ENCODE measurements at places on chromosomes 5 and 9.

DNA sequence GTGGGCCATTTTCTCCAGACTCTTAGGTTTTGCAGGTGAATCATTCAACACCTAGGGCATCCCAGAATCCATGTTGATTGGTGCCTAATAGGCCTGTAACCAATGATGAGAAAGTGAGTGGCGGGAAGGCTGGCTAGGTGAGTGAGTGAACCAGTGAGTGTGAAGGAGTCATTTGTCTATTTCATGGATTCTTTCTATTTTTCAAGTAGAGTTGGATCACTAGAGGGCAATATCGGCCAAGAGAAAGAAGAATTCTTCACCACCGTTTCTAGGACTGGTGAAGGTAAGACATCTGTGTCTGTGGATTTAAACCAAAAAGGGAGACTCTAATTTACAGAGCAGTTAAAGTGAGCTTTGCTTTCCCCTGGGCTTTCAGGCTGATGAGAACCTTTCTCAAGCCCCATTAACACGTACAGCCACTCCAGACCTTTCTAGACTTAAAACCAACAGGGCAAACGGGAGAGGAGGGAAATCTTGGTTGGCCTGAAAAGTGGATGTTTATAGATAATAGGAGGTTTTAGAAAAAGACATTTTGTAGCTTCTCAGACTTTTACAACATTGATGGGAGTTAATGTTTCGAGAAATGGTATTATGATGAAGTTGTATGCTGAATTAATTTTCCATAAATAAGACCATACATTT is 114.3 kb upstream of the IL12B start:
- no peak for DNase-seq

DNA sequence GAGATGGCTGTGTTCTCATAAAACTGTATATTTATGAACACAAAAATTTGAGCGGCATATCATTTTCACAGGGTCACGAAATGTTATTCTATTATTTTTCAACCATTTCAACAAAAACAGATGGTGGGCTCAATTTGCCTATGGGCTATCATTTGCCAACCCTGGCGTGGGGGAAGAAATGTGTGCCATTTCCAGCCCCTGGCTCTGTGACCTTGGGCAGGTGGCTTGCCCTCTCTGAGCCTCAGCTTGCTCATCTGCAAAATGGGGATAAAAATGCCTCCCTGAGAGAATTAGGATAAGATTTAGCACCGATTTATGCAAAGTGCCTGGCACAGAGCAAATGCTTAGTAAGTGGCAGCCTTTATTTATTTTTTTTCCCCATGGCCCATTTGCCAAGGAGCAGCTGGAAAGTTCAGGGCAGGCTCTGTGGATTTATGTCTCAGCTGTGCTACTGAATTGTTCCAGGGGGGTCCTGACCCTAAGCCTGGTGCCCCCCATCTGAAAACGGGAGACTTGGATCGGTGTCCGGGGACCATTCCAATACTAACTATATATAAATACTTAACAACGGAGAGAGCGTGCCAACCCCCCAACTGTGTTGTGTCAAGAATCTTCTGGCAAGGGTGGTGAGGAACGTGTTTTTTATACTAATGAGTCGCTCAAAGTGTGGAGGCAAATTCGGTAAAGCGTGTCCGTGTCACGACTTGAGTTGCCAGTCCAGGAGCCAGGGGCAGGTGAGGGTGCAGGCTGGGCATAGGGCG is 34.5 kb downstream of the HRH2 start:
- no peak for DNase-seq

GRCh38 chr5:55480781-55481180 is 54.0 kb downstream of the PLPP1 start:
- DNase-seq: no peak

- no peak for DNase-seq
Observed at GRCh38 chr5:31496891-31497290, 35.0 kb downstream of the DROSHA start.

GRCh38 chr9:21779397-21779796 is 23.0 kb upstream of the MTAP start:
- no peak for DNase-seq

- no peak for DNase-seq
Observed at GRCh38 chr9:134629586-134630392, 11.8 kb upstream of the COL5A1 start.

DNA sequence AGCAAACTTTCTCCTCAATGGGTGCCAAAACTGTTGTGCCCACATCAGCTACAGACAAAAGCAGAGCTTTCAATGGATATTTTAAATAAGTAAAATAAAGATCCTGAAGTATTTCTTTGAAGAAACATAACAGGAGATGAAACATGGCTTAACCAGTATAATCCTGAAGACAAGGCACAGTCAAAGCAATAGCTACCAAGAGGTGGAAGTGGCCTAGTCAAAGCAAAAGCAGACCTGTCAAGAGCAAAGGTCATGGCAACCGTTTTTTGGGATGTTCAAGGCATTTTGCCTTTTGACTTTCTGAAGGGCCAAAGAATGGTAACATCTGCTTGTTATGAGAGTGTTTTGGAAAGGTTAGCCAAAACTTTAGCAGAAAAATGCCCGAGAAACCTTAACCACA is 77.9 kb downstream of the ANXA1 start:
- no peak for DNase-seq

GRCh38 chr9:124553738-124554137 is 46.5 kb upstream of the NR5A1 start:
- DNase-seq: no peak

GRCh38 chr5:96079075-96079474 is 117.4 kb upstream of the ELL2 start:
- DNase-seq: no peak

- no peak for DNase-seq
Observed at GRCh38 chr9:116978155-116978554, 291.1 kb downstream of the TRIM32 start.

- no peak for DNase-seq
Observed at GRCh38 chr9:79003514-79003913, 568.3 kb upstream of the TLE4 start.

DNA sequence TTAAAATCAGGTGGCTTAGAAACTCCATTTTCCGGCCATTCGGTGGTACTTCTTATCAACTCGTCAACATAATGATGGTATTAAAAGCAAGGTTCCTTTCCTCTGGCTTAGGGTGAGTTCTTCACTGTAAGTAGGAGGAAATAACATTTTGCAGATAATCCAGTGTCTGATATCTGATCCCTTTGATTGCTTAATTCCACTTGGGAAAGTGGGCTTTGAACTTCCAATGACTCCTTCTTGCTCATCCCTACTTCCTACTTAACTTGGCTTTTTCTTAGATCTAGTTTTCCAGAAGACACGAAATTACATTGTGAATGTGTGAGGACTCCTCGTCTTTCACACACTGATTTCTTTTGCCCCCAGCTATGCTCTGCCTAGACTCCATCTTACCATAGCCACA is 31.5 kb downstream of the DDX31 start:
- no peak for DNase-seq

DNA sequence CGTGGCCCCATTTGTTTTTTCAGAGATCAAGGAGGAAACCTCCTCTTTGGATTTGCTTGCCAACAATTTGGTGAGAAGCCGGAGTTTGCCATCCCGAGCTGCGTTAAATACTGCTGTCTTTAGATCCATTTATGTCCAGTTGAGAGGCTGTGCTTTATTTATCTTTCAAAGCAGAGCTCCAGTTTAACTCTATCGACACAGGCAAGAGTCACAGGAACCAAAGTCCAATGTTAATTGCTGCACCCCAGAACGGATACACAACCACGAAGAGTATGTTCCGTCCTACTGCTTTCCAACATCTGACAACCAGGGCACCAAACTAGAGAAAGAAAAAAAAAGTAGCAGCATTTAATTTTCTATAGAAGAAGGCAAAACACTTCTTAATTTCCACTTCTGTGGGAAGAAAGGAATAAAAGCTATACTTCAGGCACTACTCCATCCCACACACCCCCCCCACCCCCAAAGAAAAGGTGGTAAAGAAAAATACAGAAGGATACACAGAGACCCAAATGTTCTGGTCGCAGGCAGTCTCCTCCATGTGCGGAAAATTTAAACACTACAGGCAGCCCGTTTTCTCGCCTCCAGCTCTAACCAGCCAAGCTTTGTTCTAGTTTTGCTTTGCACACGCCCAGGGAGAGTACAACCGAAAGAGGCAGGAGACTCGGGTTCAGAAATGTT is 1.1 kb downstream of the FEM1C start:
- no peak for DNase-seq

- DNase-seq: no peak
Observed at GRCh38 chr5:43590700-43591099, 12.3 kb upstream of the NNT start.

- DNase-seq: no peak
Observed at GRCh38 chr5:39570403-39571027, 145.7 kb upstream of the DAB2 start.

DNA sequence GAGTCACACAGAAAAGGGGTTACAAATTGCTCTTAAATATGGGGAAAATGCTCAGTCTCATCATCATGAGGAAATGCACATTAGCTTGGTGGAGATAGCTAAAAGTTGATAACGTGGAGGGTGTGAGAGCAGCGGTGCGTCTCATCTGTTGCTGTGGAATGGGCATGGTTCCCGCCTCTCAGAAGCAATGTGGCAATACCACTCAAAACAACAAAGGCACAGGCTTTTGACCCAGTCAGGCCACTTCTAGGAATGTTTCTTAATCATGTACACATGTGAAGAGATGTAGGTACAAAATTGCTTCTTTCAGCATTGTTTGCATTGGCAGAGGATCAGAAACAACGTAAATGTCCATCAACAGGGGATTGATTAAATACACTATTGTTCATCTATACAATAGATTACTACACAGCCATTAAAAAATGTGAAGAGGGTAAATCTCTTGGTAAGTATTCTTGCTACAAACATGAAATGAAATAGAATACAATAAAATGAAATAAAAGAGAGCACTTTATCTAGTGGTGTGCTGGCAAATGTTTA is 212.6 kb upstream of the MSX2 start:
- no peak for DNase-seq

DNA sequence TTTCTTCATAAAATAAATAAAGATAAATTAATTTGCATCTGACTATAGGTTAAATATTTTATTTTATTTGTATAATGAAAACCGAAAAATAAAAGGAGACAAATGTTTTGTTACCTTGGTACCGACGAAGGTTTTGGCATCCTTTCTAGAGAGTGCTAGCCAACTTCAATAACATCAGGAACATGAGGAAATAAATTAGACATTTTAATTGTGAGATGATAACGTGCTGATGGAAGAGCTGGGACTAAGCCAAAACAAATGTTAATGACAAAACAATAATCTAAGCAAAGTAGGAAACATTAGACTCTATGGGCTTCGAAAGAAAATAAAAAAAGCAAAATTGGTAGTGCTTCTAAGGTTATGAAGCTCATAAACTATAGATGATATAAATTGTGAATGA is 201.0 kb downstream of the IRX2 start:
- DNase-seq: no peak

- no peak for DNase-seq
Observed at GRCh38 chr9:116389541-116390302, 236.1 kb downstream of the PAPPA start.

- DNase-seq: no peak
Observed at GRCh38 chr5:21152611-21153010, 1164.6 kb upstream of the CDH18 start.

- DNase-seq: no peak
Observed at GRCh38 chr9:15693701-15694100, 140.9 kb downstream of the CCDC171 start.

DNA sequence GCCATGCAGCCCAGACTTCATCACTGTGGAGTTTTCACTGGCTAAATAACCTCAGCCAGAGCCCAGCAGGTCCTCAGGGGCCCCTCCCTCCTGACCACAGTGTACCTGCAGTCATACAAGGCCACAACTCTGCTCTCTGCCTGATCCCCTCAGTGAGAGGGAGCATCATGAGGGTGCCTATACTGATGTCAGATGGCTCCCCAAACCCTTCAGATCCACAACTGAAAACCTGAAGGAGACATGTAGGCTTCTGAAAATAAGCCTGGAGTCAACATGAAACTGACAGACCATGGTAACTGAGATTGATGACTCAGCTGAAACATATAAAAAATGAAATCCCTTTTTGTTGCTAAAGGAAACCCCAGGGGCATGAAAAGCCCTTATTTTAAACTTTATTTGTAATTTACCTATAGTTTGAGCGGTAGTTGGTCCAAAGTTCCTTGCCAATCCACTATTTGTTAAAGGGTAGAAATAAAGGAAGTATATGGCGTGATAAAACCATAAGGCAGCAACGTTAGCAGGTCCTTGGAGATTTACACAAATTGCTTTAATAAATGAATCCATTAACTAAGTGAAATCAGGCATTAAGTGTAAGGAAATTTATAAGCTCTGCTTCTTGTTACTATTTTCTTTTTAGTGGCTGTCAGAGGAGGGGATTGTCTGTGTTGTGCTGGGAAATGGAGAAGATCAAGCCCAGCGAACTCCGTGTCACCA is 68.3 kb downstream of the FGF1 start:
- no peak for DNase-seq

DNA sequence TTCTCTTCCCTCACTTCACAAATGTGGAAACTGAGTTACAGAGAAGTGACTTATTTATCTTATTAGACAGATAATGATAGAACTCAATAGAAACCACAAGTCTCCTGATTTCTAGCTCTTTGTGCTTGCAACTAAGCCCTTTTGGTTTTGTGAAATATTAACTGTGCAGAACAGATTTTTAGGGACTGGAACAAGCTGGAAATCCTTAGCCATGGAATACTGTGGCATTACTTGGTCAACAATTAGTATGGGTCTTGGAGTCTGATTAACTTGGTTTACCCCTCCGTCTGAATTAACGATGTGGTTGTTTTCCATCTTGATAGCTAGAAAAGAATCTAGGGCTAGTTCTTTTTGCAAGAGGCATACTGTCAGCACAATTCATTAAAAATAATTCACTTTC is 584 bp upstream of the KLF9 start:
- no peak for DNase-seq

DNA sequence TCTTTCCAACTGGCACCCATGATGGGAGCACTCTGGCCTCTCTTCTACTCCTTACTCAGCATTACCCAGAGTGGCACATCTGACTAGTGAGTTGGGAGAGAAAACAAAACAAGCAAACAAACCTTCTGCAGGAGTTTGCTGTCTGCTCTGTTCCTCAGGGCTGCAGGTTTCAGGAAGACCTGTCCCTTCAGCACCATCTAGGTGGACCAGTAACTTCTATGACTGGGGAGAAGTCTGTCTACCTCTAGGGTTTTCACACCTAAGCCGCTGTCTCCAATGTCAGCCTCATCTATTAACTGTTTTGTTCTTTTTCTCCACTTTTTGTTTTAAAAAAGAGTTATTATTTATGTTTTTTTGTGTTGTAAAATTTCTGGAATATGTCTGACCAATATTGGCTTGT is 58.7 kb downstream of the RAB3C start:
- DNase-seq: no peak

GRCh38 chr9:110257097-110257841 is 962 bp upstream of the TXN start:
- no peak for DNase-seq

DNA sequence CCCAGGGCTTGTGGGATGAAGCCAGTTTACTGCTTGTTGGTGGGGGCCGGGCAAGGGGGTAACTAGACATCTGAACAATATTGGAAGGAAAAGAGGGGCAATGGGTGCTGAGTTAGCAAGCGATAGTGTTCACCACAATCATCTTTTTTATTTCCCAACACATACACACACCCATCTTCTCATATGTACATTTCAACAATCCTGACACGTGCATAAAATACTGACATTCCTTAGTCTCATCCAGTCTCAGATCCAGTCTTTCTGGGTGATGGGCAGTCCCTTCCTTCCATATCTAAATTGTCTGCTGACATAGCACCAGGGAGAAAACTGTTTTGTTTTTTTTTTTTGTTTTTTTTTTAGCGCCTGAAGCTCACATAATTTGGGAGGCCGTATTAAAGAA is 333.6 kb upstream of the TRPC7 start:
- no peak for DNase-seq

- DNase-seq: no peak
Observed at GRCh38 chr9:136862849-136863622, 3.1 kb downstream of the EDF1 start.

All from H1 (cell line).